ENCODE measurements at places on chromosomes 6 and 20.

GRCh38 chr20:14989535-14990290 is 652.3 kb upstream of the FLRT3 start:
- no peak for DNase-seq

DNA sequence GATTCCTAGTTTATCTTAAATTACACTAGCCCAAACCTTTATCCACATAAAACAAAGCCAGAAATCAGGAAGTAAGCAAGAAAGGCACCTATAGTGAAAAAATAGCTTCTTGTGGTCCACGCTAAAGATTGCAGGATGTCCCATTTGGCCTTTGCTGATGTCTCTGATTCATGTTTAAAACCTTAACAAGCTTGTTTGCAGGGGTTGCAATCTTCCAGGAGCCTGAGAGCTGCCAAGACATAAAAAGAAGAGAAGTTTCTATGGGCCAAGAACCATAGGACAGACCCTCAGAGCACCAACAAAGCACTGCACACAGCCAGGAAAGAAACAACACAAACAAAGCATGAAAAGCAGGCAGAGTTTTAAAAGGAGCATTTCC is 49.4 kb downstream of the ADAT2 start:
- DNase-seq = no peak

GRCh38 chr6:7905416-7905815 is 5.2 kb downstream of the TXNDC5 start:
- no peak for DNase-seq

DNA sequence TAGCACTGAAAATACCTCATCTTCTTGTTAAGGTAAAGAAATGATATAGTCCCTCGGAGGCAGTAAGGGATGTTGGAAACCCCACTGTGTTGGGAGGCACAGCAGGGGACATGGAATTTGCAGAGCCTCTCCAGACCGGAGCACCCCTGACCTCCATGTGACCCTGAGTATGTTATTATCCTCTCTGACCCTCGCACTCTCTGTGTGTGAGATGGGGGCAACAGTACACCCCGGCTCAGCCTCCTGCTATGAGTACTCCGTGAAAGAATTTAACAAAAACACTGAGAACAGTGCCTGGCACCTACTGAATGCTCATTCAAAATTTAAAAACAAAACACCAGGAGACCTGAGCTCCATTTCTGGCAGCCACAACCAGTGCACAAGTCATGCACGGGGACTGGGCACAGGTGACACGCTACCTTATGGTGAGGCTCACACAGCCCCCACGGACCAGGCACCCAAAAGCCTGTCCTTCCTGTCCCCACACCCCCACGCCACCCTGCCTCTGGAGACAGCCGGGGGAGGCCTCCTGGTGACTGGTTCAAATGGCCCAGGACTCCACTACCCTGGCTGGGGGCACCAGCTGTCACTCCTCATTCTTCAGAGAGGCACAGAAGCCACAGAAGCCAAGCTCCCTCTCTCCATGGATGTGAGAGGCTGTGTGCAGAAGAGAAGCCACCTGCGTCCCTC is 6.1 kb downstream of the NINL start:
- no peak for DNase-seq

DNA sequence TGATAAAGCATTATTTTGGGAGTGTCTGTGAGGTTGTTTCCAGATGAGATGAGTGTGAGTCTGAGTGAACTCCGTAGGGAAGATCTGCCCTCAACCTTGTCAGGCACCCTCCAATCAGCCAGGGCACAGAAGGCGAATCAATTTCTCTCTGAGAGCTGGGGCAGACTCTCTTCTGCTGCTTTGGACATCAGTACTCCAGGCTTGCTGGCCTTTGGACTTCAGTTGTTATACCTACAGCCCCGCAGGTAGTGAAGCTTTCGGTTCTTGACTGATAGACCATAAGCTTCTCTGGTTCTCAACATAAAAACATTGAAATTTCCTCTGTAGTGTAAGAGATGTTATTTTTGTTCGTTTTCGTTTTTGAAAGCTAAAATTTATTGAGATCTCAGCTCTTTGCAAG is 71.4 kb downstream of the MAFB start:
- no peak for DNase-seq

GRCh38 chr6:44529146-44529905 is 141.8 kb downstream of the CDC5L start:
- DNase-seq = no peak

DNA sequence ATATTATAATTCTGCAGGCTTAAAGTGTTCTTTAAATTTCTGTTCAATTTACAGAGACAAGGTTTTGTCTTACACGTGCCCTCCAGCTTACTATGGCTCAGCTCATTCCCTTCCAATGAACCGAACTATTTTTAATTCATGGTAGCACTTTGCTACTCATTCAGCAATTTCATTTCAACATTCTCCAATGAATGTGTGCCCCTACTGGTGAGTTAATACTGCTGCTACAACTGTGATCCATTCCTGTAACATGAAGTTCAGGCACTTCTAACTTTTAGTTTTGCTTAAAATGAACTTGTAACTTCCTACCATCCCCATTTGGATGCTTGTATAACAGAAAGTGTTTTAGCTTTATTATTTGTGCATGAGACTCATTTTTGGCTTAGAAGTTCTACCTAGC is 99.7 kb downstream of the F13A1 start:
- no peak for DNase-seq

DNA sequence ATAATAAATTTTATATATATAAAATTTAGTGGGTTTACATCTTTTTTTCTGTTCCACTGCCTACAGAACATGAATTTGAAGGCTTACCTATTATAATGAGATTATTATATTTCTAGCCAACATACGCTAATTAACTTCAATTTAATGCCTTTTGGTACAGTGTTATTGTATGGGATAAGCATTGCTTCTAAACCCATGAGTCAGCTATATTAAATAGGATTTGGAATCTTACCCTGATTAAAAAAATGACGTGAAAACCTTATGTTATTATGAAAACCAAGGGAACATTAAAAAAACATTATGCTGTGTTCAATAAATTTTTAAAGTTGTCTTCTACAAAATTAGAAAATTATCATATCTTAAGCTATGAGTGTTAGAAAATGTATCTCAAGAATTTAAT is 334.0 kb upstream of the RGS17 start:
- no peak for DNase-seq
